ENCODE measurements at places on chromosomes 12 and 14.

- DNase-seq = no peak
Measured at GRCh38 chr14:41062826-41063225, 543.9 kb upstream of the LRFN5 start.

- no peak for DNase-seq
Measured at GRCh38 chr14:100296106-100296651, 10.1 kb downstream of the SLC25A29 start.

GRCh38 chr14:99150236-99150635 lies 121.8 kb downstream of the BCL11B start:
- DNase-seq = no peak

DNA sequence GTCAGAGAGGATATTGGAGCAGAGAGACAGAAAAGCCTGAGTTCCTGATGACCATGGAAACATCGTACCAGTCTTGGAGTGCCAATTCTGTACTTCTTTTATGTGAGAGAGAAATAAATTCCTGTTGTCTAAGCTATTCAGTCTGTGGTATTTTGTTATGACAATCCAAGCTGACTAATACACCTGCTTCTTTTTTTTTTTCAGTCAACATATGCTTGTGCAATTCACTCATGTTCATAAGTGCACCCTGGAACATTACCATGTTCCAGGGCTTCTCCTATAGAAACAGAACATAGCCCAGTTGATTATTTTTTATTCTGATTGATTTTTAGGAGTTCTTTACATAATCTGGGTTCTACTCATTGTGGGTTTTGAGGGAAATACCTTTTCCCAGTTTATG lies 1.7 kb upstream of the CHPT1 start:
- no peak for DNase-seq
